Type B pancreatic cell (in vitro differentiated cells): ENCODE measurements at places on chromosomes 2 and 18. TPM values are rescaled to one million over a fixed set of nuclear protein-coding genes. Genes with fewer than 3 reads are reported as not detected.

- no peak for DNase-seq
Measured at GRCh38 chr2:153230977-153231376, 247.6 kb downstream of the RPRM start.

DNA sequence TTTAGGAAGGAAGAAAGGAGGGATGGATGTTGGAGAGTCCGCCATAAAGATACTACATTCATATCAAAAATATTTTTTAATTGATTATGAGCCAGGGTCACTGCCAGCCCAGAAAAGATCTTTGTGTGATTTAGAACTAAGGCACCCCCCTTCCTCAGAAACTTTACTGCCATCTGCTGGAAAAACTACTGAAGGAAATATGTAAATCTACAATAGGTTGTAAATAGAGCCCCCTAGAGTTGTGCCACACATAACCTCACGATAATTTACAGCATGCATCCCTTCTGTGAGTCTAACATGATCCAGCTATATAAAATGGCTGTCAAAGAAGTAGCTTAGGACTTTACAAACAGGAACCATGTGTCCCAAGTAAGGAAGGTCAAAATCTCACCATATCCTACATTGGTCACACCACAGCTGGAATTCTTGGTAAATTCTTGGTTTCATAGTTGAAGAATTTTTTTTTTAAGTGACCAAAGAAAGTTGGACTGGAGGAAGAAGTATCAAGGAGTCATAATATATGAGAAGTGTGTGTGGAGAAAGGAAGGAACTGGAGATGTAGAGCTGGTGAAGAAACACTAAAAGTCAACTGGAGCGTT lies 152.5 kb downstream of the CYP26B1 start:
- no peak for DNase-seq

DNA sequence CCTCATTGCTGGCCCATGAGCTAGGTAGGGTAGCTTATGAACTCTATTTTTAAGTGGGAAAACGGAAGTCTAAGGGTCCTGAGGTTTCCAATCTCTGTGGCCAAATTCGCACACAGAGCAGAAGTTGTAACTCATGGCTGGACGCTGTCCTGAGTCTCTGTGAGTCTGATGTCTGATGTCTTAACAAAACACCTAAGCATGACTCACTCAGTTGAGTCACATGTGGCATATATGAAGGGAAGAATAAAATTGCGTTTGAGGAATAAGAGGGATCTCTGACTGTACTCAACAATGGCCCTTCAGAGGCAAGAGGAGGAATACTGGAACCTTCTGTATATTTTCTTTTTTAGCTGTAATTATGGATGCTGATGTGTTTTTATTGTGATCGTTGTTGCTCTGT lies 569.7 kb downstream of the RIT2 start:
- DNase-seq, result no peak

DNA sequence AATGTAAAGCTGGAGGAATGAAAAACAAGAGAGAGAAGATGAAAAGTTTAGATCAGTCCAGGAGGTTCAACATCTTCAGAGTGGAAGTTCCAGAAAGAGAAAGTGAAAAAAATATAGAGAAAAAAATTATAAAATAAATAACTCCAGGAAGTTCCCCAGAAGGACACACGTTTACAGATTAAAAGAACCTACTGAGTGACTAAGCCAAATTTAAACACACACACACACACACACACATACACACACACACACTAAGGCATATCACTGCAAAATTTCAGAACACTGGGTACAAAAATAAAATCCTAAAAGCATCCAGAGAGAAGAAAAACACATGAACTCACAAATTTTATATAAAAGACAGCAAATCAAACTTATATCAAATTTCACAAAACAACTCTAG lies 85.9 kb upstream of the PMAIP1 start:
- DNase-seq, result no peak

DNA sequence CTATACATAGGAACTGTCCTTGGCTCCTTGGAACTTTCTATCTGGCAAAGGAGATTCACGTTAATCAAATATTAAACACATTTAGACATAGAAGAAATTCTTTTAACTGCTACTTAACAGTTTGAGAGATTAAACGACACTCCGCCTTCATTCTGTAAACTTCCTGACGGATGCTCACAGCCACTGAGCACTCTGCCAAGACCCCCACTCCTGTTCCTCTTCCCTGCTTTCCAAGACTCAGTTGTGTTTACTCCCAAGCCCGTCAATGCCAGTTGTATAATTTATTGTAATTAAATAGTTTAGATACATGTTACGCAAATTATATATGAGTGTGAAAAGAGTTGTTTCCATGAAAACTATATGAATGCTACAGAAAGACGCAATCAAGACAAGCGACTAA lies 321.4 kb upstream of the EPHA4 start:
- no peak for DNase-seq

DNA sequence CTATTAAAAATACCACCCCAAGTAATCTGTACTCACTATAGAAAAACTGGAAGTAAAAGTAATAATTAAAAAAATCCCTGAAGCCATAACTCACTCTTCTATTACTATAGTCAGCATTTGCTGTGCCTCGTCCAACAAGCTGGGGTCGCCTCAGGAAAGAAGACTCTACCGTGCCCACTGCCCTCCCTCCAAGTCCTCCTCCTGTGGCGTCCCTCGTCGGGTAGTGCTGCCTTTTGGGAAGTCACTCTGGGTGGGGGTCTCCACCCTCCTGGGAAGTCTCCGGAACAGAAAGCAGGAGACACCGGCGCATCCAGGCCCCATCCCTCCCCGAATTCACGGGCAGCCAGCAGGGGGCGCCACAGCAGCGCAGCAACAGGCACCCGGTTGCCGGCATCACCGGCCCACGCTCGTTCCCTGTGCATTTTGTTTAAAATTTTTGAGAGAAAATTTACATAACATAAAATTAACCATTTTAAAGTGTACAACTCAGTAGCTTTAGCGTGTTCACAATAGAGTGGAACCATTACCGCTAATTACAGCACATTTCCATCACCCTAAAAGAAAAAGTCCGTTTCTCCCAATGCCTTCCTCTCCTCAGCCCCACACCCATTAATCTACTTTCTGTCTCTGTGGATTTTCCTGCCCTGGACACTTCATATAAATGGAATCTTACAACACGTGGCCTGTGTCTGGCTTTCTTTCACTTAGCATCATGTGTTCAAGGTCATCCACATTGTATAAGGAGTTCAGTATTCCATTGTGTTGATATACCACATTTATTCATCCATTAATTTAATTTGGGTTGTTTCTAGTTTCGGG lies 62.2 kb downstream of the ADNP2 start:
- no peak for DNase-seq

DNA sequence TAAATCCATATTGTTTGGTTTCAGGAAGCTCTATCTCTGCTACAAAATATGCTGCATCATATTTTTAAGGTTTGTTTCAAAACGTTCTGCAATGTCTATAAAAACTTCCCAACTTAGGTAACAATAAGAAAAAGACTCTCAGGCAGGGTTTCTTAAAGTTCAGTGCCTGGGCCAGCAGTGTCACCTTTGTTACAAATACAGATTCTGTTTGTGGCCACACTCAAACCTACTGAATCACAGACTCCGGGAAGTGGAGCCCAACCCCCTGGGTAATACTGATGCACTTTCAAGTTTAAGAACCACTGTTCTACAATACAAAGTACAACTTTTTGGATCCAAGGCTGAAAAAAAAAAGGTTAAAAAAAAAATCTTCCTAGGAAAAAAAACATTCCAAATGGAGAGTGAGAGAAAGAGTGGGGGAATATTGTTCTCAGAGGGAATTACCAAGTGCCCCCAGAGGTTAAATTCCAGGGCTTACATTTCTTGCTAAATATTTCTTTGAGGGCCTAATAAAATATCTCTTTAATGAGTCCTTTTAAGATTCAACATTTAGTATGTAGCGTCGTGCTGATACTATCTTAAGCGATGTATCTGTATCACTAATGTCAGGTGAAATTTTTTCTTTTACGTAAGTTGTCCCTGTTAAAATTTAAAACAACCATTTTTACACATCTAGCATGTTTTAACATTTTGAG lies 476.7 kb downstream of the TXNL1 start:
- no peak for DNase-seq

GRCh38 chr2:201413143-201413542 lies 38.1 kb downstream of the TRAK2 start:
- DNase-seq, result no peak

The EHD3 gene
- total RNA-seq, result 5.3 and 8.9 TPM in 2 replicates

The HOXD13 gene
- total RNA-seq, result 0.31 and 0.43 TPM in 2 replicates

The FAP gene
- 0.71 and 27.3 TPM in 2 replicates for total RNA-seq

The SKOR2 gene
- total RNA-seq, result 0.81 and 0.87 TPM in 2 replicates
